ENCODE measurements at places on chromosomes 6 and 20. TPM values are rescaled to one million over a fixed set of nuclear protein-coding genes. Genes with fewer than 3 reads are reported as not detected.

The ARMC2 gene
- 0.29 TPM for total RNA-seq

DNA sequence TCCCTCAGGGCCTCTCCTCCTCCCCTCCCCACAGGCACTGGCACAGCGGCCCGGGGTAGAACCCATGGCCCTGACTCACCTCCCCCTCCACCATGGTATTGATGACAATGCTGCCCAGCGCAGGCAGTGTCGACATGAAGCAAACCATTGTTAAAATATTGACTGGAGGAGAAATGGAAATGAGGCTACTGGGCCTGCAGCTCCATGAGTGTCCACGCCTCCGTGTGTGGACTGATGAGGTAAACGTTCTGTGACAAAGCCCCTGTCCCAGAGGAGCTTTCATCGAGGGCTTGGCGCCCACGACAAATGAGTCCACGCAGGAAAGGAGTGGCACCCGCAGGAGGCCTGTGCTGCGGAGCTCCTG, 402.7 kb downstream of the TAF4 start:
- DNase-seq, result no peak
- no peaks in the 10 kb centered on the region for H3K4me1 ChIP-seq
- peaks cover 93% of the 10 kb centered on the region for H3K27me3 ChIP-seq
- H3K27ac ChIP-seq, result no peak overlapping the region
- no peaks in the 10 kb centered on the region for H3K36me3 ChIP-seq

DNA sequence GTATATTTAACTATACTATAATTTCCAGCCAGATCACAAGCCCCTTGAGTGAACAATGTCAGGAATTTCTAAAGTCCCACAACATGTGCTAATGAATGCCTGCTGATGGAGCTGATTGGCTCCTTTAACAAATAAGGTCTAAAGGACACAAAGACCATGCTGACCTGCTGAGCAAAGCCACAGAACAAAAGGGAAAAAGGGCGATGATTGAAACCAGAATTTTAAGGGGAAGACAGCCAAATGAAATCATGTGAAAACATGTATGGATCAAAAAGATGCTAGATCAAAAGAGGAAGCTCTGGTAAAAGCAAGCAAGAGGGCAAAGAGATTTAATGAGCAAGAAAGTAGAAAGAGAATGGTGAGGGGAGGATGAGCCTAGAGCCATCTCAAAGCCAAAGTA, 105.6 kb downstream of the DCDC2 start:
- H3K4me3 ChIP-seq, result no peak overlapping the region
- H3K27me3 ChIP-seq, result peaks cover 46% of the 10 kb centered on the region
- H3K36me3 ChIP-seq, result no peaks in the 10 kb centered on the region
- no peaks in the 10 kb centered on the region for H3K4me1 ChIP-seq

GRCh38 chr6:129136751-129137150, 253.8 kb downstream of the LAMA2 start:
- H3K27me3 ChIP-seq, result no peaks in the 10 kb centered on the region
- DNase-seq, result no peak
- no peak overlapping the region for H3K27ac ChIP-seq
- H3K4me3 ChIP-seq, result no peak overlapping the region

GRCh38 chr20:40676491-40677269, 12.4 kb downstream of the MAFB start:
- peaks cover 24% of the 10 kb centered on the region for H3K27me3 ChIP-seq
- H3K4me3 ChIP-seq, result no peak overlapping the region
- no peaks in the 10 kb centered on the region for H3K36me3 ChIP-seq
- no peak for DNase-seq

The JAG1 gene
- 176 TPM for total RNA-seq

DNA sequence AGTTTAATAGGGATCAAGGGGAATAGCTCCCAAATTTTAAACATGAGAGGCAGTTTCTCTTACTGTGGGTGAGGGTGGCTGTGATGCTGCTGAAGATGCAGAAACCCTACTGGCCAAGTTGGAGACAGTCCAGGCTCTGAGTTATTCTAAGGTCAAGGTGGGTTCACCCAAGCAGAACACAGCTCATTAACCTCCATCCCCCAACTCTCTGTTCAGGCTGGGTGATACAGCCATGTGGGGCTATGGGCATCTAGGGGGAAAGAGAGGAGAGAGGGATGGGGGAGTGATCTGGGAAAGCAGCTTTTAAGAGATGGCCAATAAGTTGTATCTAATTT, 18.9 kb upstream of the TRAM2 start:
- H3K4me3 ChIP-seq, result no peak overlapping the region
- H3K4me1 ChIP-seq, result 0 out of 2 replicates have a peak, but pooled peaks cover 7% of the 10 kb centered on the region
- H3K36me3 ChIP-seq, result no peaks in the 10 kb centered on the region
- no peaks in the 10 kb centered on the region for H3K27me3 ChIP-seq
- H3K27ac ChIP-seq, result no peak overlapping the region

DNA sequence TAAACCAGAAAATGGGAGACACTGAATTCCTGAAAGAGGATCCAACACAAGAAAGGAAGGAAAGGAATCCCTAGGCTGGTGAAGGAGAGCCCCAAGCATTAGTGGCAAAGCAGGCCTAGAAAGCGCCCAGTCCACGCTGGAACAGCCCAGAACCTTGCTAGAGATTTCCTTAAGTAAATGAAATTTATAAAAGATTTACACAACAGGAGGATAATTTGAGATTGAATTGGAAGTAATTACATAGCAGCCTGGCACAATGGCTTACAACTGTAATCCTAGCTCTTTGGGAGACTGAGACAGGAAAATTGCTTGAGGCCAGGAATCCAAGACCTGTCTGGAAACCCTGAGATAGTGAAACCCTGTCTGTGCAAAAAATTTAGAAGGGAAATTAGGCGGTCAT, 26.8 kb upstream of the C20orf144 start:
- H3K4me3 ChIP-seq, result no peak overlapping the region
- H3K36me3 ChIP-seq, result peaks cover 4% of the 10 kb centered on the region
- H3K27me3 ChIP-seq, result no peaks in the 10 kb centered on the region
- DNase-seq, result no peak
- no peaks in the 10 kb centered on the region for H3K4me1 ChIP-seq
- H3K27ac ChIP-seq, result no peak overlapping the region

The TIAM2 gene
- 2.8 TPM for total RNA-seq

The ID4 gene
- total RNA-seq, result 1.4 TPM

The ANGPT4 gene
- total RNA-seq, result not detected

GRCh38 chr6:7154341-7155139, 46.8 kb downstream of the RREB1 start:
- H3K4me1 ChIP-seq, result peaks cover 30% of the 10 kb centered on the region
- H3K27ac ChIP-seq, result no peak overlapping the region
- no peak overlapping the region for H3K4me3 ChIP-seq
- no peaks in the 10 kb centered on the region for H3K27me3 ChIP-seq
- H3K36me3 ChIP-seq, result peaks cover 9% of the 10 kb centered on the region
- no peak for DNase-seq

DNA sequence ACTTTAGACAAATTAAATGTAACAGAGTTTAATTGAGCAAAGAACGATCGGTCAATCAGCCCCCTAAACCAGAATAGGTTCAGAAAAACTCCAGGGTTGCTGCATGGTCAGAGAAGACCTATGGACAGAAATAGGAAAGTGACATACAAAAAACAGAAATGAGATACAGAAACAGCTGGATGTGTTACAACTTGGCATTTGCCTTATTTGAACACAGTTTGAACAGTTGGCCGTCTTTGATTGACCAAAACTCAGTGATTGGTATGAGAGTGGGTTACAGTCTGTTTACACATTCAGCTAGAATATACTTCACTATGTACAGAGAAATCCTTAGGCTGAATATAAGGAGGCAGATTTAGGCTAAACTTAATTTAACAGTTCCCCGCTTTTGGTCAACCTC, 19.9 kb downstream of the SRSF6 start:
- peaks cover 22% of the 10 kb centered on the region for H3K27me3 ChIP-seq
- no peak overlapping the region for H3K4me3 ChIP-seq
- H3K36me3 ChIP-seq, result no peaks in the 10 kb centered on the region
- H3K4me1 ChIP-seq, result no peaks in the 10 kb centered on the region

The CCDC170 gene
- total RNA-seq, result not detected

DNA sequence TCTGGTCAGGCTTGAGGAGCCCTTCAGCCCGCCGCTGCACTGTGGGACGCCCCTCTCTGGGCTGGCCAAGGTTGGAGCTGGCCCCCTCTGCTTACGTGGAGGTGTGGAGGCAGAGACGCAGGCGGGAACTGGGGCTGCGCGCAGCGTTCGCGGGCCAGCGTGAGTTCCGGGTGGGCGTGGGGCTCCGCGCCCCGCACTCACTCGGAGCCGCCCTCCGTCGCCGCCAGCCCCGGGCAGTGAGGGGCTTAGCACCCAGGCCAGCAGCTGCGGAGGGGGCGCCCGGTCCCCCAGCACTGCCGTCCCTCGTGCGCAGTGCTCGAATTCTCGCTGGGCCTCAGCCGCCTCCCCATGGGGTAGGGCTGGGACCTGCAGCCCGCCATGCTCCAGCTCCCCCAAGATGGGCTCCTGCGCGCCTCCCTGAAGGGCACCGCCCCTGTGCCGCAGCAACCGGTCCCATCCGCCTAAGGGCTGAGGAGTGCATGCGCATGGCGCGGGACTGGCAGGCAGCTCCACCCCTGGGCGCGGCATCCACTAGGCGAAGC, 695.9 kb downstream of the EPHA7 start:
- no peaks in the 10 kb centered on the region for H3K4me1 ChIP-seq
- no peak overlapping the region for H3K4me3 ChIP-seq
- H3K36me3 ChIP-seq, result no peaks in the 10 kb centered on the region
- H3K27me3 ChIP-seq, result no peaks in the 10 kb centered on the region
- H3K27ac ChIP-seq, result no peak overlapping the region

GRCh38 chr6:110063594-110064263, 85.6 kb downstream of the GPR6 start:
- H3K4me1 ChIP-seq, result no peaks in the 10 kb centered on the region
- no peak for DNase-seq

DNA sequence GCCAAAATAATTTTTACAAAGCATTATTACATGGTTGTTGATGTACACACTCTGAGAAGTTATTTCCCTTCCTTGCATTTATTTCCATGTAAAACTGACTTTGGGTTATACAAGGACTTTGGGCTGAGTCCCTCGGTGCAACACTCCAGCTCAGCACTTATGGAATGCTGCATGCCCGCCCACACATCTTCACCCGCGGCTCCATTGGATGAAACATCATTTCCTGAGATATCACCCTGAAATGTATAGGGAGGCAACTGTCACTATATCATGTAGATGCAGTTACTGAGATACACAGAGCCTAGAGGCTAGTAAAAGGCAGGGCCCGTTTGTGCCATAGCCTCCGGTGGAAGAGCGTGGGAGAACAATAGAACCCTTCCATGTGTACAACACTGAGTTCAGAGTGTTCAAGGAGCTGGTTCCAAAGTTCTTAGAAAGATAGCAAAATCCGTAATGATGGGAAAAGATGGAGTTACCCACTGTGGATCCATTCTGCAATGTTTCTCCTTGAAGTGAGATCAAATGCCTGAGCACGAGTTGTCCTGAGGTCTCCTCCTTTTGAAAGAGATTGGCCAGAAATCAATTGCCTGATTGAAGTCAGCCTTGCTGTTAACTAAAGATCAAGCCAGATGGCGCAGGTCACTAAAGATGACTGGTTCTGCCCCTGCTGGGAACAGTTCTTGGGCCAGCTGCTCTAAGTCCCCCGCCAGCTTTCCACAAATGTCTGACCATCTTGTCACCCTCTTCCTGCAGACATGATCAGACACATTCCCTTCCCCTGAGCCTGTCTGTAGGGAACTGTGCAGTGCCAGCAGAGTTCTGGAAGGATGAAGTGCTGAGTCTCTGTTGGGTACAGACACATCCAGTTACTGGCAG, 100.9 kb upstream of the IYD start:
- peaks cover 12% of the 10 kb centered on the region for H3K4me1 ChIP-seq
- no peak overlapping the region for H3K27ac ChIP-seq
- no peak overlapping the region for H3K4me3 ChIP-seq
- no peaks in the 10 kb centered on the region for H3K36me3 ChIP-seq

DNA sequence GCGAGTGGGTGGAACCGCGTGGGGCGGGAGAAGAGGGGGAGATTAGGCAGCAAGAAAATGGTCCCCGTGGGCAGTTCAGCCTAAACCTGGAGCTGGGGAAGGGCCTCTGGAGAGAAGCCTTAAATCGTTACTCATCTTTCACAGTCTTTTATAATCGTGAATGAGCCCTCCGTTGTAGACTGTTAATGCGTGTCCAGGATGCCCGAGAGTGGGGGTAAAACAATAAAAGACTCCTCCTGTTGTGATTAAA, 11.0 kb upstream of the ELOVL5 start:
- no peak for DNase-seq
- peak overlapping the region; percentile 88 for H3K27ac ChIP-seq
- peak overlapping the region; percentile 72 for H3K4me3 ChIP-seq
- H3K4me1 ChIP-seq, result peaks cover 42% of the 10 kb centered on the region
- H3K36me3 ChIP-seq, result no peaks in the 10 kb centered on the region
- H3K27me3 ChIP-seq, result no peaks in the 10 kb centered on the region

- DNase-seq, result no peak
- peaks cover 61% of the 10 kb centered on the region for H3K27me3 ChIP-seq
- H3K27ac ChIP-seq, result no peak overlapping the region
- no peaks in the 10 kb centered on the region for H3K4me1 ChIP-seq
- no peaks in the 10 kb centered on the region for H3K36me3 ChIP-seq
- no peak overlapping the region for H3K4me3 ChIP-seq
Observed at GRCh38 chr20:20333866-20334265, 34.0 kb upstream of the INSM1 start.

The CAGE1 gene
- not detected for total RNA-seq

DNA sequence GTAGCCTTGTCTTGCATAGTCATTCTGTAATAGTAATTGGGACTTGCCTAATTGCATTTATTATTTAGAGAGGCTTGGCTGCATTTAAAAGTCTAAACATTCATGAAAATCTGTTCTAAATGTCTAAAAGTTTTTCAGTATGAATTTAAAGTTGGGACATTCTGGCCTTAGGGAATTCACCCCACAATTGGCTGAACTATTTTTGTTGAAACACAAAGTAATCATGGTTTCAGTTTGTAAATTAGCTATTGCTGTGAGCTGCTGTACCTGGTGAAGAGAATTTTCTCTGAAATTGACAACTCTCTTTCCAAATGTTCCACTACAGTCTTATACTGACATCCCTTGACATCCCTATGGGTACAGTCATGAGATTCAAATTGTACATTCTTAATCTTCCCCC, 253.0 kb downstream of the FARS2 start:
- no peaks in the 10 kb centered on the region for H3K36me3 ChIP-seq
- H3K27me3 ChIP-seq, result no peaks in the 10 kb centered on the region
- no peak overlapping the region for H3K27ac ChIP-seq
- H3K4me1 ChIP-seq, result peaks cover 17% of the 10 kb centered on the region
- H3K4me3 ChIP-seq, result no peak overlapping the region

DNA sequence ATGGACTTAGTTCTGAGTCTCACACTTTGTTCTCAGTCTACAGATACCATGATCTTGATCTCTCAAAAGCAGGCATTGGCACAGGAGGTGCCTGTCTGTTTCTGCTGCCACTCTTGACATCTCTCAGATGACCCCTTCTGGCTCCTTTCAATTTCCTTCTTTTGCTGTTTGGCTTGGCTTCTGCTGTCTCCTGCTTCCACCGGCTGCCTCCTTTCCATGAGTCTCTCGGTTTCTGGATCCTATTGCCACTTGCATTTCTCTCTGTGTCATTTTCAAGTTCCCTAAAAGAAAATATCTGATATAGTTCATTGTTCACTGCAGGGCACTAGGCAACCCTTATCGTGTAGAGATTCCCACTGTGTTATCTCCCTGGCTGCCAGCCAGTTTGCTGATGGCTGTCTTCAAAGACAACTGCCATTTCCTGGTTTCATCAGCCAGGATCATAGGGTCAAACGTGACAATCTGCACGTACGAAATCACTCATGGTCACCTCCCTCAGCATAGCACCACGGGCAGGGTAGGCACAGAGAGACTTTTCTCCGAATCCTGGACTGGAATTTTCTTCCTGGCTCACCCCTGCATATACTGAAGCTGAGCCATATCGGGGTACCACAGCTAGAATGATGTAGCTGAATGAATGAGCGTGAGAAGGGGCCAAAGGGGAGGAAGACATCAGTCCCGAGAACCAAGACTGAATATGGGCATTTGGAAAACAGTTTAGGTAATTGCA, 144.6 kb upstream of the TMEM170B start:
- H3K4me1 ChIP-seq, result peaks cover 24% of the 10 kb centered on the region
- H3K27ac ChIP-seq, result no peak overlapping the region
- H3K4me3 ChIP-seq, result no peak overlapping the region
- no peaks in the 10 kb centered on the region for H3K27me3 ChIP-seq

Data from PC-3 (cell line).